Small intestine (tissue), 16 donors: ENCODE measurements at places on chromosomes 1 and 21. TPM values are rescaled to one million over a fixed set of nuclear protein-coding genes. Genes with fewer than 3 reads are reported as not detected.
A peak's percentile ranks its signal among the peaks of the same experiment; 100 is the strongest.

Gene TMEM81
- 1.6 TPM for polyA plus RNA-seq

DNA sequence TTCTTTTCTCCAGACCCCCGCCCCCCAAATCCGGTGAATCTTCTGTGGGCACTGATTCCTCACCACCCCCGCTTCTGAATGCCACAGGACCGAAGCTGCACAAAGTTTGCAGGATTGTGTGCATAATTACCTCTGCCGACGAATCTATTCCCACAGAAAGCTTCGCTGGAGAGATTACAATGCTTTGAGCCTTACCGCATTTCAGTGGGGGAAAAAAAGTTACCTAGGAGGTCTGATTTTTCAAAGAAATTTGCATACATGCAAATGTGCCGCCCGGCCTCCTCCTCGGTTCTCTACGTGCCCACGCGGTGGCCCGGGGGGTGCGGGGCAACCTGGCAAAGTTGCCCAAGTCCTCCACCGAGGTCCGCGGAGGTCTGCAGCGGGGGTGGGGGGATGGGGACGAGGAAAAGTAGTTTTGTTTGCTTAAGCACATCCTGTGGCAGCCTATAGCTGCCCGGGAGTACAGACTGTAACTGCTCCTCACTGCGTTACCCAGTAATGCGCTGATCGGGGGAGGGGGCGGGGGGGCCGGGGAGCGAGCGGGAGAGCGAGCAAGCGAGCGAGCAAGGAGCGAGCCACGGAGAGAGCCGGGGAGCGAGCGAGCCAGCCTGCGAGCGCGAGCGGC is 563 bp upstream of the NFIA start:
- DNase-seq: peak; percentile 78

- no peak for DNase-seq
Measured at GRCh38 chr1:31289021-31289420, 7.6 kb downstream of the SNRNP40 start.

GRCh38 chr1:229860926-229861325 is 206.1 kb upstream of the GALNT2 start:
- no peak for DNase-seq
